Activated naive CD8-positive, alpha-beta T cell treated with anti-CD3 and anti-CD28 coated beads, Interleukin-2, amount 50 U/mL, for 16 hours (primary cell): ENCODE measurements at places on chromosomes 7 and 10.

DNA sequence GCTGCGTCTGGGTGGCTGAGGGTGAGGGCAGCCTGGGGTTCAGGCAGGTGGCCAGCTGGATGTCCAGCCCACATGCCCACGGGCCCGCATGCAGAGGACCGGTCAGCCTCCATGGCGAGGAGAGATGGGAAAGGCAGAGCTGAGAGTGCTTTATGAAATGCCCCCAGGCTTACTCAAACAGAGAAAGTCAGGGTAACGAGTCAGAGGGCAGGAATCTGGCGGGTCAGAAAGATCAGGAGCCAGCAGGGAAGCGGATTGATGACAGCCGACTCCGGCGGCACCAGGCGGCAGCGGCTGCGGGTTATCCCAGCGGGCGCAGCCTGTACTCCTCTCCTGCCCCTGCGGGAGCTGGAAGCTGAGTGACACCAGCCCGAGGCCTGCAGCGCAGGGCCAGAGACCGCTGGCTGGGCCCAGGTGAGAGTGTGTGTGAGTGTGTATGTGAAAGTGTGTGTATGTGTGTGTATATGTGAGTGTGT is 13.4 kb downstream of the SLC13A4 start:
- no peak for DNase-seq

DNA sequence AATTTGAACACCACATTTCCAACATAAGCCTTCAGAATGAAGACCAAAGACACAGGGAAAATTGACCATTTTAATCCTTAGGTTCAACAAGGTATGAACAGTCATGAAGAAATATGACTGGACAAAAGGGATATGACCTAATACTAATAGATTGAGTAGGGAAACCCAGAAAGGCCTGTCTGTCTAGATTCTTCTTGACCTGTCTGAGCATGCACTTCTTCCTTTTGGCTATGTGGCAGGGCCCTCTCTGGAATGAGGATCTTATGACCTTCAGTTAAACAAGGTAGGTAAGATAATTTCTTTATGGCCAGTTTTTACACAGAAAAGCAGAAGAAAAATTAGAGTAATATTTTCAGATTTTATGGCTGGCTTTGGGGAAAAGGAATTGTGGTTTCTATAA is 3.0 kb upstream of the PHYHIPL start:
- no peak for DNase-seq

- no peak for DNase-seq
Observed at GRCh38 chr10:126846469-126846868, 58.8 kb upstream of the DOCK1 start.

- peak; percentile 70 for DNase-seq
Observed at GRCh38 chr7:87152112-87152896, at the start of gene DMTF1. Gene DMTF1, plus strand, starts transcription at chr7:87152453. Its CDS starts 12,489 bp downstream, at chr7:87164942.

DNA sequence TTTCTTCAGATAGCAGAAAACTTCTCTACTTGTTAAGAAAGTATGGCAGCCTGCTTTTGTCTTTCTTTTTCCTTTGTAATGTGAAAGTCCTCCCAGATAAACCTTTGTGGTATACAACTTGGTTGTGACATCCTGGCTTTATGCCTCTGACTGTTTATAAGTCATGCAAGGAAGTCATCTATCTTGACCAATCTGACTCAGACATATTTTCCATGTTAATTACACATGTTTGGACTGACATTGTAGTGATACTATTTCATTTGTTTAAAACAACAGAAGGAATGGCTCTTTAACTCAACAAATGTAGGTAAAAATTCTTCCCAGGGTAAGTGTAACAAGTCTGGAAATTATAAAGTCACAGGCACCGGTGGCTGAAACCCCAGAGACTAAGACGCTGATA is 341.6 kb upstream of the MEOX2 start:
- no peak for DNase-seq

DNA sequence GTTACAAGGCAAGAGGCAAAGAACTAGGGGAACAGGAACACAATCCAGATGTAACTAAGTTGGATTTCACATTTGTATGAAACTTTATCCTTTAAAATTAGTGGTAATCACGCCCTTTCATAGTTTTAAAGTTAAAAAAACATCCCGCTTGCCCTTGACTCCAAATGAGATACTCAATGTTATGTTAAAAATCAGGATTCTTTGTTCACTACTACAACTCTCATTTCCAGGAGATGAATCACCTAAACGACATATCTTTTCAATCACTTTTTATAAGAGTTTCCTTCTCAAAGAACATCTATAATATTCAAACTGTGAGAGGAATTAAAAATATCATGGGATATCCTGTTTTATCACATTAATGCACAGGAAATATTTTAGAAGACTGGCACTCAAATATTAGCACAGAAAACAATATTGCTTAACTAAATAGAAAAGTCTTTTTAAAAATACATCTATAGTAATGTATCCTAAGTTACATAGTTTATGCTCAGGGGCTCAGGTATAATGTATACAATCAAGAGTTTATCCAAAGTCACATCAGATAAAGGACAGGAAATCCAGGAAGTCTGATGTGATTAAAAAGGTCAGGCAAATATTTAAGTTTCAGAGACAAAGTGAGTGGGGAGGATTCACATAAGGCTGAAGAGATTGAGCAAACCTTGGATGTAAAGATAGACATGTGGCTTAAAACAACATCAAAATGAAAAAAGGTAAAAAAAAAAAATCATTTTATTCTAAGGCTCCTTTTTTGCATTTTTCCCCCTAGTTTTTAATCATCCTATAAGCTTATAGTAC is 41.9 kb downstream of the CADPS2 start:
- DNase-seq: no peak

- DNase-seq: no peak
Observed at GRCh38 chr7:75967487-75967997, 26.9 kb downstream of the TMEM120A start.

GRCh38 chr7:157502701-157503111 is 165.9 kb downstream of the DNAJB6 start:
- peak; percentile 21 for DNase-seq

GRCh38 chr7:94174956-94175355 is 170.8 kb upstream of the BET1 start:
- DNase-seq: no peak

- DNase-seq: no peak
Observed at GRCh38 chr10:48655411-48656240, 29.0 kb upstream of the WDFY4 start.

GRCh38 chr7:37534893-37535610 is 86.4 kb upstream of the ELMO1 start:
- DNase-seq: no peak

- no peak for DNase-seq
Observed at GRCh38 chr7:37549076-37549931, 100.6 kb upstream of the ELMO1 start.

GRCh38 chr10:129057856-129058663 is 409.0 kb upstream of the MGMT start:
- DNase-seq: no peak

DNA sequence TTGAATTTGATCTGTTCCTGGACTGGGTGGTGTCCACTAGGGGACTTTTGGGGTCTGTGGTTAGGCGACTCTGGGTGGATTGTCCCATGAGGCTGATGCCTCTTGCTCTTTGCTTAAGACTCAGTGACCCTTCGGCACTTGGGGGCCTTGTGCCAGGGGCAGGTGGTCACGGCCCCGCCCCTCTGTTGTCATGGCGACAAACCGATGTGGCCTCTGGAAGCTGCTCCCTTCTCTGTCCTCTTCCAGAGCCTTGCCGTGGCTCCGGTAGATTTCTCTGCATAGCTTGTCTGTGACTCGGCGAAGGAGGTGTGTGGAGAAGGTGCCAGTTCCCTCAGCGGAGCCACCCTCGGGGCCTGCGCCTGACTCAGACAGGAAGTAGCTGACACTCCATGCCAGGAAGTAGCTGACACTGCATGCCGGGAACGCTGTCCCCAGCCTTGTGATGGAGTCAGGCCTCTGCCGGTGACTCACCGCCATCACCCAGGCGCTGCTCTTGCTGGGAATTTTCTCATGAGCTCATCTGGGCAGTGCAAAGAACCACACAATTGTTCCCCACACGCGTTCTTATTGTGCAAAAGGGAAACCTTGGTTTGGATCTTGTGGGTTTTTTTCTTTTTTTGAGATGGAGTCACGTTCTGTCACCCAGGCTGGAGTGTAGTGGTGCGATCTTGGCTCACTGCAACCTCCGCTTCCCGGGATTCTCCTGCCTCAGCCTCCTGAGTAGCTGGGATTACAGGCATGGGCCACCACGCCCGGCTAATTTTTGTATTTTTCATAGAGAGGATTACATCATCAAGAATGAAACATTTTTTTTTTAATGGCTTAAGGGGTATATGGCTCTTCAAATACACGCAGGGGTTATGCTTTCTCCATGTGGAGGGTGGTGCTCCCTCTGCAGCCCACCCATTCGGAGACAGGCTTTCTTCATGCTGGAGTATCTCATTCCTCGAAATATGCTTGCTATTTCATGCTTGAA is 72.6 kb downstream of the PFKFB3 start:
- DNase-seq: peak; percentile 57
